ENCODE measurements at places on chromosomes 13 and 19.
A peak's percentile ranks its signal among the peaks of the same experiment; 100 is the strongest.

- DNase-seq: no peak
Measured at GRCh38 chr19:7152568-7152967, 83.1 kb downstream of the ZNF557 start.

DNA sequence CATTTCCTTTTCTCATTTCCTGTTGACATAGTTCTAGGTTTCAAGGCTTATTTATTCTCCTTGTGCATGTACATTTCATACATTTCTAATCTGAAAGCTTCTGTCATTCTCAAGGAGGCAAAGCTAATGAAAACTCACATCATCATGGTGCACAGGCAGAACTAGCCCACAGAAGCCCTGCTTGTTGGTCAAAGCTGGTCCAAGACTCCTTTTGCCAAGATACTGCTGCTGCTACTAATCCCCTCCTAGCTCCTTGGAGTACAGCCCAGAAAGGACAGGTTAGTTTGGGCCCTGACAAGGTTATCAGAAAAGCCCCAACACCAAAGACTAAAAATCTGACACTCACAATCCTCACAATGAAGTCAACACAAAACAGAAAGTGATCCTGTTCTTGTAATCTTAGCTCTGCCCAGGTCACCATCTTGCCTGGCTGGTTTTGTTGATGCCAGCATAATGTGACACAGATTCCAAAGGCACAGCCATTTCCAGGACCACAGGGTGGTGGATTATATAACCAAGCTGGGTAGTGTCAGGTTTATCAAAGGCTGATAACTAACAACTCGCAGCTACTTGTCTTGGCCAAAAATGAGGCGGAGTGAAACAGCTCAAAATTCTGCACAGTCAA, 417.4 kb downstream of the NDFIP2 start:
- no peak for DNase-seq

- DNase-seq: no peak
Measured at GRCh38 chr13:85528491-85529217, 270.6 kb downstream of the SLITRK6 start.

DNA sequence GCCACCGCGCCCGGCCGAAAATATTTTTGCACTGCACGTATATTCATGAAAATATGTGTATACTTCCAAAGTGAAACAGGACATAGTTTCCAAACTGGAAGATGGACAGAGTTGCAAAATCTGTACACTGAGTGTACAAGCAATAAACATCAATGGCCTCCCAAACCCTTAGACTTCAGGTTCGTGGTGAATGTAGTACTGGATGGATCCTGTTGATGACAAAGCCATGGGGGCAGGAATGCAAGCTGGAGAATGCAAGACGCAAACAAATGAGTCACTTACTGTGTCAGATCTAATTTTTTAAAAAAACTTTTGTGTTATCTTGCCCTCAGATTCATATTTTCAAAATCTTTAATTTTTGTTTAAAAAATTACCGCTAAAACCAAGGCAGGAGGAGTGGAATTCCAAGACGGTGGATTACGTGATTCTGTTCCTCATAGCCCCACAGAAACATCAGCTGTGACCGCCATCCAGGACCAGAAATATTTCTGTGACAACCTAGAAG, 12.7 kb upstream of the LILRA2 start:
- DNase-seq: no peak

DNA sequence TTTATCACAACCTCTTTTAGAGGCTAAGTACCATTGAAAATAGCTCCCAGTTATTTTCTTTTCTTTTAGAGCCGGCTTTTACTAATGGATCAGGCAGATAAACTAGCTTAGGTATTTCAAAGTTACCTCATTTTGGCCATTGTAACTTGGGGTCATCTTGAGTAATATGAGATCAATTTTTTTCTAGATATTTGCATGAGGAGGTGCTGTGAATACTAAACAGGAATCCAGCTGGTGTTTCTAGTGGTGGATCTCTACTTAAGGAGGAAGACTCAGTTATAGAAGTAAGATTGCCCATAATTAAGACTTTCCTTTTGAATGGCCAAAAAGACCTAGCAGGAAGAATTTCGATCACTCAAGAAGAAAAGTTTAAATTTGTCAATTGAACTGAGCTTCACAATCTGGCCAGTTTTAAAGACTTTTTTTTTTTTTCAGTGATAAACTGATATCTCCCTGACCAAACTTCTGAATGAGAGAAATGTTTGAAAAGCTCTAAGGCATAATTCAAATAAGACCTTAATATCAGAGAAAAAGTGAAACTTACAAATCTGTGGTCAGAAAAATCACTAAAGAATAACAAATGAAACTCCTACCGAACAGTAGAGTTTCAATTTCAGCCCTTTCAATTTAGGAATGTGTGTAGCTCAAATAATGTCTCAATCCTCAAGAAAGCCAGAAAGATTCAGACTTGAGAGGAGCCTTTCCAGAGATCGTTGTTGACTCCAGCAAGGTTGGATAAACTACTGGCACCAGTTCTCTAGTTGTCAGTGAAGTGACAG, 11.6 kb upstream of the NAA16 start:
- no peak for DNase-seq

GRCh38 chr19:8214802-8215201, 5.6 kb downstream of the CERS4 start:
- DNase-seq: no peak

- no peak for DNase-seq
Measured at GRCh38 chr13:41919741-41920487, 41.0 kb downstream of the VWA8 start.

GRCh38 chr19:570251-570686, 2.1 kb upstream of the BSG start:
- DNase-seq: no peak

- DNase-seq: no peak
Measured at GRCh38 chr13:89520468-89520867, 1827.0 kb upstream of the MIR17HG start.

DNA sequence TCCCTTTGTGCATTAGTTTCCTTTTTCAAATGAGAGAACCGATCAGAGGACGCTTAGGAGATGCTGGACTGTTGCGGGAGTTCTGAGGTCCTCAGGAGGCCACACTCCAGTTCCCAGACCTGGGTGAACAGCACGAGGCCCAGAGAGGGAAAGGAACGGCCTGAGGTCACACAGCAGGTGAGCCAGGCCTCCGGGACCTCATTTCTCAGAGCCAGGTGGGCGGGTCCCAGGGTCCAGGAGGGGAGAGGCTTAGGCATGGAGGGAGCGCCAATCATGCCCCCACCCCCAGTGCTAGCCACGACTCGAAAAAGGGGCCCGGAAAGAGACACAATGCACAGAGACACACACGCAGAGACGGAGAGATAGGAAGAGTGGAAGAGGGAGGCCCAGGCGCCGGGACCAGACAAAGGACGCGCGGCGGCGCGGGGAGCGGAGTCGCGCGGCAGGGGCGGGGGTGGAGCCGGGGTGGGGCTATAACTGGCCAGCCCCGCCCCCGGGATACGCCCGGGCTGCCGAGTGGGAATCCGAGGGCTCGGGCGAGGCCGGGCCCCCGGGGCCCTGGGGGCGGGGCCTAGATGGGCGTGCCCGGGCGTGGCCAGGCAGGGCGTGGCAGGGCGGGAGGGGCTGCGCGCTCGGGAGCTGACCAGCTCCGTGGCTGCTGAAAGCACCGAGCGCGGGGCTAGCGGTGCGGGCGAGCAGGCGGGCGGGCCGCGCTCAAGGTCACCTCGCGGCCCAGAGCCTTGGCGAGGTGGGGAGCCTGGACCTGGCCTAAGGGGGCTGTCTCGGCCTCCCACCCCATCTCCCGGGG, 1.6 kb downstream of the ELAVL3 start:
- DNase-seq: peak; percentile 44

DNA sequence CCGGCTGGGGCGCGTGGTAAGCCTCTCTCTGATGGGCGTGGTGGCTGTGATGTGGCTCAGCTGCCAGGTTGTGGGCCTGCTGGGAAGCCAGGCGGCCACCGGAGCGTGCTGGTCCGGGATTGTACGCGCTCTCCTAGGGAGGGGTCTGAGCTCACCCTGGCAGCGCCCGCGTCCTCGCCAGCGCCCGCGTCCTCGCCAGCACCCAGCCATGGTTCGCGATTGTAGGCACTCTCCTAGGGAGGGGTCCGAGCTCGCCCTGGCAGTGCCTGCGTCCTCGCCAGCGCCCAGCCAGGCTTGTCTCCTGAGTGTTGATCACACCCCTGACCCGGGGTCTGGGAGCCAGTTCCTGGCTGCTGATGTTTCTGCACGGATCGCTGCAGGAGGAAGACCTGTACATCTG, 13.8 kb downstream of the ADAT3 start:
- DNase-seq: no peak

GRCh38 chr19:5083547-5083965, 114.6 kb downstream of the KDM4B start:
- no peak for DNase-seq

DNA sequence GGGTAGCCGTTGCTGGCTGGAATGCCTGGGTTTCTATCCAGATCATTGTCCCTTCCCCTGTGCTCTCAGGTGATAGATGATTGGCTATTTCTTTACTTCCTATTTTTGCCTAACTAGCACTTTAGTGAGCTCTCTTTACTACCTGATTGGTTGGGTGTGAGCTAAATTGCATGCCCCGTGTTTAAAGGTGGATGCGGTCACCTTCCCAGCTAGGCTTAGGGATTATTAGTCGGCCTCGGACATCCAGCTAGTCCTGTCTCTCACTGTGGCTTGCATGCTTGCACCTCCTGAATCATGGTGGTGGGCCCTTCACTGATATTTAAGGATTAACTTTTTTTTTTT, 10.1 kb downstream of the TTYH1 start:
- DNase-seq: no peak

DNA sequence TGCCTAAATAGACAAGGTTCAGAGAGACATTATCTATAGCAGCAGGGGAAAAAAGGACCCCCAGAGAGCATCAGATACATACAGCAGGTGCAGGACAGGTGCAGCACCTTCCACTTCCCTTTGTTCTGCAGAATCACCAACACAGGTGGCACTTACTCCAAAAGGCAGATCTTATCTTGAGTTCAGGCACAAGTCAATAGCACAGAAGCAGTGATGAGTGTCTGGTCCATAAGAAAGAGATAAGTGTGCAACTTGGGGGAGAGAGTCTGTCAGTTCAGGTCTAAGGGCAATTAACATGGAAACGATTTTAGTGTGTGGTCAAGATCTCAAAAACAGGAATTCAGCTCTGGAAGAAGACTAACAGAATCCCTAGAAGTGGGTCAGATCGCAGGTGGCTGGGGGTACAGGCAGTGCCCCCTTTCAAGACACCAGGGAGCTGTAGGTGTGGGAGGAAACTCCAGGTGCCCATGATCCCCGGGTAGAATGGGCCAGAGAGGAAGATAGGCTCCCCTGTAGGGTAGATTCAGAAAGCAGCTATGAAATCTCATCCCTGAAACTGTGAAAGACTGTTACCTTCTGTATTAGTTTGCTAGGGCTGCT, 40.6 kb downstream of the TNFSF11 start:
- no peak for DNase-seq

DNA sequence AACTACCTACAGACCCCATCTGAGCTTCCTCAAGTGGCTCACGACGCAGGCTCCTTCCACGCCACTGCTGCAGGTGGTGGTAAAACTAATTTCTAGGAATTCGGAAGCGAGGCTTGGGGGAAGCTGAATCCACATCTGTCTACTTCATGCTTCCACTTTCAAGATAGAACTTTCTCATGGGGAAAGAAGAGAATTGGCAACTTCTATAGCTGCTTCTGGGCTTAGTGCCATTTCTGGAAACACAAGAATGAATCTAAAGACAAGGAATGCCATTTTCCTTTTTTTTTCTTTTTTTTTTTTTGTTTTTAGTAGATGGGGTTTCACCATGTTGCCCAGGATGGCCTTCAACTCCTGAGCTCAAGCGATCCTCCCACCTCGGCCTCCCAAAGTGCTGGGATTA, 2.8 kb upstream of the NLRP12 start:
- no peak for DNase-seq

DNA sequence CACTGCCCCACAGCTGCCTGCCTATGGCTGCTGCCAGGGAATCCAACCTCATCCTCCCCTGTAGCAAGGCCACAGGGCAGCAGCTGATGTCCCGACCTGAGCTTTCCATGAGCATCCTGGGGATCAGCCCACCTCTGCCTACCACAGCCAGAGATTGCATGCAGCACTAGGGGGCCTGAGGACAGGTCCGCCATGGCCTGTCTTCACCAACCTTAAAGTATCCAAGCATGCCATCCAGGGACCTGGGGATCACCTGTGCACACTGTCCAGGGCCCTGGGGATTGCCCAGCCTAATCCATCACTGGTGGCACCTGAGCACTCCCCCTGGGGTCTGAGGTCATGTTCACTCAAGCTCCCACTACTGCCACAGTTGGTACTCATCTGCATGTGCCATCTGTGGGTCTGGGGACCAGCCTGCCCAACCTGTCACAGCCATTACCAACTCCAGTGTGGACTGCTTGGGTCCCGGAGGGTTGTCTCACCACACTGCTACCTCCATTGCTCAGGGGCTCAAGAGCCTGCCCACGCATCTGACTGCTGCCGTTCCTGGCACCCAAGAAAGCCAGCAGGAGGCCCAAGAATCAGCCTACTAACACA, 53.0 kb downstream of the KCTD15 start:
- DNase-seq: no peak
